ENCODE measurements at places on chromosomes 12 and 14.

DNA sequence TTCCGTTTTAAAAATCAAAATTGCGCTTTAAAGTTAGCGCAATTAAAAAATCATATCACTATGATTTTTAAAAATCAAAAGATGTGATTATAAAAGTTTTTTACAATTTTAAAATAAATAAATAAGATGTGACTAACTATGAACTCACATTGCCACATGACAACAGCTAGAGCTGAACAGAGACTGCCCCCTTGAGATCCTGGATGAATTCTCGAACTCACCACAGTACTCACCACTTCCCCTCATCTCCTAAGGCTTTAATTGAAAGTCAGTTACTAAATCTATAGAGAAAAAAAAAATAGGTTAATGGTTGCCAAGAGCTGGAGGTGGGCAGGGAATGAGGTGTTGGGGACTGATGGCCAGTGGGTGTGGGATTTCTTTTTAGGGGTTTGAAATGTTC is 384.2 kb downstream of the ZFP36L1 start:
- H3K4me3 ChIP-seq: no peak overlapping the region
- DNase-seq: no peak
- H3K4me1 ChIP-seq: peaks cover 28% of the 10 kb centered on the region
- no peaks in the 10 kb centered on the region for H3K27me3 ChIP-seq
- no peak overlapping the region for H3K27ac ChIP-seq

DNA sequence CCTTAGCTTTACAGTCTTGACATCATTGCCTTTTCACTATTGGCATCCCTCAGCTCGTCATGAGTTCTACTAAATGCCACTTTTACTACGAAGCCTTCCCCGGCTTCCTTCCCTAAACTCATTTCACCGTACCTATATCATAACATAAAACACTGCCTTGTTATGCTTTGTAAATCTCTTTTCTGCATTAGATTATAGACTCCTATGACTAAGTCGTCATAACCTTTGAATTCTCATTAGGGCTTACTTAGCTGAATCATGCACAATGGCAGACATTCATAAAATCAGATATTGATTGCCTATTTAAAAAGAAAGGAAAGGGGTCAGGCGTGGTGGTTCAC is 21.0 kb downstream of the BTG1 start:
- no peaks in the 10 kb centered on the region for H3K27me3 ChIP-seq
- no peak for DNase-seq
- peaks cover 33% of the 10 kb centered on the region for H3K4me1 ChIP-seq

- DNase-seq: no peak
- peaks cover 3% of the 10 kb centered on the region for H3K4me1 ChIP-seq
- H3K27me3 ChIP-seq: no peaks in the 10 kb centered on the region
- peaks cover 4% of the 10 kb centered on the region for H3K36me3 ChIP-seq
Observed at GRCh38 chr12:32118806-32119205, 12.2 kb downstream of the BICD1 start.

DNA sequence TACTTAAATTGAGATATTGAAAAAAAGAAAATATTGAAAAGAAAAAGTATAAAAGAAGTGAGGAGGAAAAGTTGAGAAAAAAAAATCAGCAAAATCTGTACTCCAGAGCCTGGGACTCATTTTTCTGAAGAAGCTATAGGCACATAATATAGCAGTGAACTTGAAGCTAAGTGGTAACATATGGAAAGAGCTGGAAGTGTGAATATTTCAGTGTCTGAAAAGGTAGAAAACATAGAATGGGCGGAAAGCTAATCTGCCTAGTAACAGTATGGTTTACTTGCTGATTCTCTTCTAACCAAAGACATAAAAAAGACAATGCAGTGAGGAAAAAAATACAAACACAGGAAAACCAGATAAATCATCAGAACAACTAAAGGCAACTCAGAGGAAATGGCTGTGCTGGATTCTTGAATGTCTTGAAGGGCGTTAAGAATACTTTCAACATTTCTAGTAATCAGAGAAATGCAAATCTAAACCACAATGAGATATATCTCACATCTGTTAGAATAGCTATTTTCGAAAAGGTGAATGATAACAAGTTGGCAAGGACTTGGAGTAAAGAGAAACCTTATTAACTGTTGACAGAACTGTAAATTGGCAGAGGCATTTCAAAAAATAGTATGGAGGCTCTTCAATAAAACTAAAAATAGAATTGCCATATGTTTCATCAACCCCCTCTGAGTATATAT is 784.6 kb downstream of the LRFN5 start:
- H3K36me3 ChIP-seq: no peaks in the 10 kb centered on the region
- H3K4me1 ChIP-seq: no peaks in the 10 kb centered on the region
- H3K4me3 ChIP-seq: no peak overlapping the region
- no peak overlapping the region for H3K27ac ChIP-seq

DNA sequence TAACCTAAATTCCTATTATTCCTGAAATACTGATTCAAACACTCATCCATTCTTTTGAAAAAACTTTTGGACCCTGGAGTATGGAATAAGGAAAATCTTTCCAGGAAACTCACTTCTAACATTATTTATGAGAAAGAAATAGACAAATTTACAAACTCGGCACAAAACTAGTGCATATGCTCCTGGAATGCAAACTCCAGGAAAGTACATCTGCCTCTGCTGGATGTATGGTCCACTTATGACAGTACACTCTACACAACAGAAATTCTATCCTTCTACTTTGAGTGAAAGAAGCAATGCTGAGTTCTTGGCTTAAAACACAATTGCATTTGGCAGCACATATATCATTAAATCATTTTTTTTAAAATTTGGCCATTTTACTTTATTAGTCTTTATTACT is 700.5 kb upstream of the STXBP6 start:
- no peaks in the 10 kb centered on the region for H3K27me3 ChIP-seq
- H3K27ac ChIP-seq: no peak overlapping the region
- no peaks in the 10 kb centered on the region for H3K4me1 ChIP-seq

DNA sequence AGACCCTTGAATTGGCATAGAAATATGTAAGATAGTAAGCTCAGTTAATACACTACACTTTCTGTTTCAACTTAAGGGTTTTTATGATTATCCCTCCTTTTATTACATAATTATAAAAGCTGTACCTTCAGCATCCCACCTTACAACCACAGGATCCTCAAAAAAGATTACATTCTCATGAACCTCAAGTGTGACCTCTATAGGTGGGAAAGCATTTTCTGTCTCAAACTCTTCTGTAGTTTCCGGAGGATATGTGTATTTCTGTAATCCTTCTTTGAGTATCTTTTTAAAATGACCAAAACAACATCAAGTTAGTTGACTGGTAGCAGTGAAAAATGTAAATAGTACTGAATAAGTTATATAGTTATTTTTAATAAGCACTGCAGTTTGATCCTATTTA is 75.9 kb downstream of the DNAI7 start:
- H3K4me3 ChIP-seq: no peak overlapping the region
- H3K27me3 ChIP-seq: no peaks in the 10 kb centered on the region
- H3K36me3 ChIP-seq: no peaks in the 10 kb centered on the region
- DNase-seq: no peak
- no peak overlapping the region for H3K27ac ChIP-seq
- H3K4me1 ChIP-seq: no peaks in the 10 kb centered on the region

DNA sequence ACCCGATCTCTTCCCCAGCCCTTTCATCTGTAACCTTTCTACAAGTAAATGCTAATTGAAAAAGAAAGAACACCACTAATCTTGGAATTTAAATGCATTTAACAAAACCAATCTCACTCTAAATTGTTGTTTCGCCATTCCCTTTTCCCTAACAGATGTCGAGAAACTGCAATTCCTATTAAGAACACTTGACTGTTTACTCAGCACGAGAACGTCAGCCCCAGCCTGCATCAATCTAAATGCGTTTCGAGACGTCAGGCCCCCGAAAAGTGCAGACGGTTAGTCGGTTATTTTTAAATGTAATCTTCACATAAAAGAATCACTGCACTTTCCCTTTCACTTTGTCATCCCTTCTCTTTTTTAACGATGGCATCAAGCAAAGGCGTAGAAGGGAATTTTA is 837.6 kb downstream of the VRK1 start:
- H3K4me1 ChIP-seq: peaks cover 27% of the 10 kb centered on the region
- no peaks in the 10 kb centered on the region for H3K36me3 ChIP-seq
- H3K27ac ChIP-seq: peak overlapping the region; percentile 94
- peak overlapping the region; percentile 75 for H3K4me3 ChIP-seq
- DNase-seq: peak; percentile 25

Data from effector memory CD8-positive, alpha-beta T cell (primary cell).